ENCODE measurements at places on chromosomes 7 and 10.
A peak's percentile ranks its signal among the peaks of the same experiment; 100 is the strongest.

GRCh38 chr7:142357953-142358520 is 100.2 kb upstream of the PRSS58 start:
- peak; percentile 87 for DNase-seq

DNA sequence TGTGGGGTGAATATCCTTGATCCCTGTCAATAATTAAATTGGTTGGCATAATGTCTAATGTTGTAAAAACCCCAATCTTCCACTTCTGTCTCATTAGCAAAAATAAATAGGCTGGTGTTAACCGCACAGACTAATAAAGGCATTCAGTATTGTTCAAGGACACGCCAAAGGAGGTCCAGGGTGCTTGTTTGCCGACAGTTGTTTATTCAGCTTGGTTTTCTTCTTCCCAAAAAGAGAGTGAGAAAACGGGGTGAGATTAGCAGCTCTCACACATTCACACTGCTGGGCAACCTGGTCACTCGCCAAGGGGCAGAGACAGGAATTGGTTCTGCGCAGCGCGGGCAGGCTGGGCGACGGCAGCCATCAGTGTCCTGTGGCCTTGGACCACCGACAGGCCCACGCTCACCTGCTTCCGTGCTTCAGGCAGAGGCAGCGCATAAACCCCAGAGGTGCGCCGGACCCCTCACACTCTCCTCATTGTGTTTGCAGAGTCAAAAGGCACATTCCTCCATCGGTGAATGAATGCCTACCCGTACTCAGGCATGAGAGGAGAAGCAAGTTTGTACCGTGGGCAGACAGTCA is 26.2 kb upstream of the LMBR1 start:
- DNase-seq: no peak

GRCh38 chr10:28298951-28299350 is 3.9 kb downstream of the MPP7 start:
- DNase-seq: no peak

DNA sequence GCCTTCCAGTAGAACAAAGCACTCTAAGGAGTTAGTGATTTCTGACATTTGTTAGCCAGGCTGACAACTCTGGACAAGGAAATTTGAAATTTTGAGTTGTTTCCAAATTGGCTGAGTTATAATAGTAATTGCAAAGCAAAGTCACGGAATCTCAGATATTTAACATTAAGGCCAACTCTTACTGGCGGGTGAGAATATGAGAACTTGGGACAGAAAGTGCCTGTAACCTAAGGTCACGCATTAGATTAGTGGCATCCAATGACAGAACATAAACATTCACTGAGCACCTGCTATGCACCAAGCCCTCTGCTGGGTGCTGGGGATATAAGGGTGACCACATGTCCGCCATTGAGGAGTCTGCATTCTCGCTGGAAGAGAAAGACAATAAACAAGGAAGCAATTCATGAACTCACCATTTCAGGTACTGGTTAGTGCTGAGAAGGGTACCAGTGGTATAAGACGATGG is 45.5 kb upstream of the CHST15 start:
- no peak for DNase-seq

- no peak for DNase-seq
Observed at GRCh38 chr10:129759214-129760002, 204.7 kb downstream of the EBF3 start.

DNA sequence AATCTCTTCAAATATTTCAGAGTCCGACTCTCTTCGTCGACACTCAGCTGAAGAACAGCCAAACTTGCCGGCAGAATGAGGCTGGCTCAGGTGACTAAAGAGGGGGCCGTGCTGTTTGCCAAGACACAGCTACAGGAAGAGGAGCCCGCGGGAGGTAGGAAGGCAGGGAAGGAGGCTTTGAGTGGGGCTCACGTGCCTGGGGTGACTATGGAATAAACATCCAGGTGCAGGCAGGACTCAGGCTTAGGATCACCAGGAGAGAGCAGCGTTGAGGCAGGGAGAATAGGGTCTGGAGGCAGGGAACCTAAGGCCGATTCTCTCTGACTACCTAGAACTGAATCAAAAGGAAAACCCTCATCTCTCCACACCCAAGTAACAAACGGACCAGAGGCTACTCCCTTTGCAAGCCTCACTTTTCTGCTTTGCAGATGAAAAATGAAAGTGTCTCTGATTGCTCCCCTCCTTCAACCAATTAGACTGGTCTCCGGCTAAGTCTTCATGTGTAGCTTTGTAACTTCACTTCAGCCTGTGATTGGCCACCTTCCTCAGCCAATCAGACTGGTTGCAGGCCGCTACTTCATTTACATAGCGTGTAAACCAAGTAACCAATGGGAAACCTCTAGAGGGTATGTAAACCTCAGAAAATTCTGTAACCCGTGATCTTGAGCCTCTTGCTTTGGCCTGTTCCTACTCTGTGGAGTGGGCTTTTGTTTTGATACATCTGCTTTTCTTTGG is 19.7 kb upstream of the BNIP3 start:
- peak; percentile 72 for DNase-seq

DNA sequence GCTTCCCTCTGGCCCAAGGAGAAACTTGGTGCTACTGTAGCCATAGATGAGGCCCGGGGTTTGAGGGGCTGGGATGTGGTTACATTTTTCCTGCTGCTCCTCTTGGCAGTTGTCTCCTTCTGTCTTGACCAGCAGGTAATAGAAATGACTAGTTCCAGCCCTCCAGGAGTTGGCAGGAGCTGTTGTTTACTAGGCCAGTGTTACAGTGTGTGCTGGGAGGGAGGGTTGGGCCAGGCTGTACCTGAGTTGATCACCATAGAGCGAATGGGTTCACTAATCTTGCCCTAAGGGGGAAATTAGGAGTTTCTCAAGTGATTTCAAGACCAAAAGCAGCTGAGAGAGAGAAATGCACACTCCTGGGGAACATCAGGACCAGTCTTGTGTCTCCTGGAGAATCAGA is 34.9 kb downstream of the PAX2 start:
- no peak for DNase-seq

DNA sequence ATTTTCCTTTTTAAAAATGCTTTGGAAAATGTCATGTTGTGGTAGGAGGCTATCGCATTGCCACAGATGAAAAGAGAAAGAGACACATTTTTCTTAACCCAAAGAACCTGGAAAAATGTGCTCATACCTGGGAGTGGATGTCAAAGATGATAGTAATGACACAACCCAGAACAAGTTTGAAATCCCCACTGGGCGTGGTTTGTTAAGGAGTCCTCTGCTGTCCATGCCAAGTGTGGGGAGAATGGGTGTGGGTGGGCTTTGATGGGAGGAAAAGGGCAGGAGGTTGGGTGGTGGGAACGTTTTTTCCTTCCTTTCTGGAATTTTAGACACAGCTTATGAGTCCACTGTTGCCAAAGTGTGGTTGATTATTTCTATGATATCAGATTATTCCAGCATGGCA is 10.9 kb downstream of the OPTN start:
- DNase-seq: no peak

- peak; percentile 52 for DNase-seq
Observed at GRCh38 chr7:15558756-15559155, 3.1 kb downstream of the AGMO start.

DNA sequence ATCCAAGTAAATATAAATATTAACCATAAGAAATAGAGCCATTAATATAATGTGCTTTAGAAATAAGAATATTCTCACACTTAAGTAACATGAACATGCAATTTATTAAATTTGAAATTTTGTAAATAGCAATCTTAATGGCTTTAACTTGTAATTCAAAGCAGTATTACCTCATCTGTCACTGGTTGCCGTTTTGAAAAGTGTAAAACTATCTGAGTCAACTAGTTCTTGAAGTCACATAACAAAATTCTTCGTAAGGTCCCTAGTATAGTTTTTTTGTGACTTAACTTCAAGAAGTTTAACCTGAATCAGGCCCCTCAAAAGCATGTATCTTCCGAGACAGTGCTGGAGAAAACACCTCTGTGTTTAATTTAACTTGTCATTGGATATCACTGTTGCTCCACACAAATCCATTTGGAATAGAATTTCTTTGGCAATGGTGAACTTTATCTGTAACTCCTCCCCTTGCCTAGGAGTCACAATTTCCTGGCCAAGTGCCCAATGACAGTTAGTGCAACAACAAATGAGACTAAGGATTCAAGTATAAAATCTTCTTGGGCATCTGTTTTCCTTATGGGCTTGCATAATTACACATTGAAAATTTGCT is 47.1 kb downstream of the NT5C2 start:
- DNase-seq: peak; percentile 96

DNA sequence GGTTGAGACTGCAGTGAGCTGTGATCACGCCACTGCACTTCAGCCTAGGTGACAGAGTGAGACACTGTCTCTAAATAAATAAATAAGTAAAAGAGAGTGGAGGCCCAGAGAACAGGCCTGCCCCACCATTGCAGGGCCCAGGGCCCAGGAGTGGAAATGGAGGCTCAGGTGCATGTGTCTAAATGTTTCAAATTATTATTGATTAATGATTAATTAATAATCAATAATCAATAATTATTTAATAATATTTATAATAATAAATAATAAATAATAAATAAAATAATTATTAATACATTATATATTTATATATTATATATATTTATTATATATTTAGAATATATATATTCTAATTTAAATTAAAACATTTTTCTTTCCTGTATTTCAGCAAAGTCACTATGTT is 53.7 kb upstream of the ZRANB1 start:
- no peak for DNase-seq

DNA sequence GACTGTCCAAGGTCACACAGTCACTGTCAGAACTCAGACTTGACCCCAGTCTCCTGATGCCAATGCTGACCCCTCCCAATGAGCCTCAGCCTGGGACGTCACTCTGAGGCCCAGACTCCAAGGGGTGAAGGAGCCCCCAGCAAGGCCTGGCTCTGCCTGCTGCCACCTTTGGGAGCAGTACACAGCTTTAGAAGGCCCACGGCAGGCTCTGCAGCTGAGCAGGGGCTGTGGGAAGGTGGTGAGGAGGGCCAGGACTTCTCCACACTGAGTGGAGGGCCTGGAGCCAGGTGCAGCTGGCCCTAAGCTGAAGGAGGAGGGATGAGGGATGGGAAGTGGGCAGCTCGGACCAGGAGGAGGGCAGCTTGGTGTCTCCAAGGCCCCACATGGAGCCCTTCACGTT is 23.9 kb upstream of the ZMIZ1 start:
- DNase-seq: no peak

- DNase-seq: peak; percentile 77
Observed at GRCh38 chr7:28096713-28097112, 83.9 kb downstream of the JAZF1 start.

- no peak for DNase-seq
Observed at GRCh38 chr10:91724933-91725332, 73.3 kb upstream of the TNKS2 start.

GRCh38 chr10:102673236-102673818 is 29.0 kb downstream of the TRIM8 start:
- no peak for DNase-seq

- DNase-seq: no peak
Observed at GRCh38 chr7:54778166-54778565, 19.2 kb upstream of the SEC61G start.

GRCh38 chr7:106139265-106140251 is 27.4 kb upstream of the SYPL1 start:
- peak; percentile 30 for DNase-seq

DNA sequence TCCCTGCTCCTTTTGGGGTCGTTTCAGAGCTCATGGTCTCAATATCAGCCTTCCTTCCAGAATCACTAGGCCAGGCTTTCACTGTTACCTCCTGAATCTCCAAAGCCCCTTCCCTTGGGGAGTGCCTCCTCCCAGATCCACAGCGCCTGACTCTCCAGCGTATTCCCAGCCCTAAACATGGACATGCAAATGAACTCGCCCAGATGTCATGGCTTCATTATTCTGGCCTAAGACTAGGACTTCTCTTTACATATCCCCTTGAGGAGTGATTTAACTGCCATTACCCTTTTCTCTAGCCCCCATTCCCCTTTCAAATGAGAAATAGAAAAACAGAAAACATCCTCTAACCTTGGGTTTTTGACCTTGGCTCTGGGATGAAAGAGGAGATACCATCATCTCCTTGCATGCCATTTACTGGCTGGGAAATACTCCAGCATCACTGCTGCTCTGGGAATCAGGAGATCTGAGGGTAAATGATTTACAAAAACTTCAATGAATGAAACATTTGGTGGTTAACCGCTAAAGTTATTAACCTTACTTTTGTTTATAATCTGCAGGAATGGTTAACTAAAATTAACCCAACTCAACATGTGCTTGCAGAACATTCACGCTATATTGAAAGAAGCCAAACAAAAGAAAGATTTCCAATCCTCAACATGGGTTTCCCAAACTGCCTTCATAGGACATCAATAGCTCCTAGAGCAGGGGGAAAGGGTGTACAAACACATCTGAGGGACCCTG is 37.0 kb downstream of the FAM171A1 start:
- no peak for DNase-seq

All from fibroblast of mammary gland (primary cell).